ENCODE measurements at places on chromosomes 12 and 14.

GRCh38 chr14:105582639-105583038, 56.3 kb downstream of the TMEM121 start:
- DNase-seq = no peak

DNA sequence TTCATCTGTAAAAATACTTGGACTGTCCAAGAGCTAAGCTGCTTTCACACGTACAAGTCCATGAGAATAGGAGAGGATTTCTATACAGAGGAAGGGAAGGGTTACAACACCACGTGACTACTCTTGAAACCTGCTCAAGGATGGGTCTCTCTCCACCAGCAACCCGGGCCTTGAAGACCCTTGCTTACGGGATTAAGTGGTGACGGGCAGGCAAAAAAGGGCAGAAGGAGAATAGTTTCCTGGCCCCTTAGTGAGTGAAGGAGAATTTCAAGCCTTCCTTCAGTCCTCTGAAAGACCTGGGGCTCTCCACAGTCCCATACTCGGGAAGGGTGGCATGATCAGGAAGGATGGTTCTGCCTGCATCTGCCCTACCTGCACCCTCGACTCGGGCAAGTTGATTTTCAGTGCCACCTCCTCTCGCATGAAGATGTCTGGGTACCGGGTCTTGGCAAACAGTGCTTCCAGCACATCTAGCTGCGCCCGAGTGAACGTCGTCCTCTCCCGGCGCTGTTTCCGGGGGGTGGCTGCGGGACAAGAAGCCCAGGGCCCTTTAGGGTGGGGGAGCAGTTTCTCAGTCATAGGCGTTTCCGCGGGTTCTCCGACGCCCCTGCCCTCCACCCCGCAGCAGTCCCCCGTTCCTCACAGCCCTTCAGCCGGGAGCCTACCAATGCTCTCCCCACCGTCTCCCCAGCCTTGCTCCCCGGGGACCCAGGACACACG, 6.3 kb downstream of the OTX2 start:
- no peak for DNase-seq

GRCh38 chr14:93005838-93006237, 82.9 kb downstream of the CHGA start:
- DNase-seq = no peak

- no peak for DNase-seq
These were observed 2.0 kb downstream of the CIROP start for GRCh38 chr14:23102801-23103200.

- DNase-seq = no peak
These were observed 13.7 kb upstream of the LTA4H start for GRCh38 chr12:96049101-96049500.

- no peak for DNase-seq
These were observed 1144.5 kb downstream of the FSCB start for GRCh38 chr14:43362586-43362985.

DNA sequence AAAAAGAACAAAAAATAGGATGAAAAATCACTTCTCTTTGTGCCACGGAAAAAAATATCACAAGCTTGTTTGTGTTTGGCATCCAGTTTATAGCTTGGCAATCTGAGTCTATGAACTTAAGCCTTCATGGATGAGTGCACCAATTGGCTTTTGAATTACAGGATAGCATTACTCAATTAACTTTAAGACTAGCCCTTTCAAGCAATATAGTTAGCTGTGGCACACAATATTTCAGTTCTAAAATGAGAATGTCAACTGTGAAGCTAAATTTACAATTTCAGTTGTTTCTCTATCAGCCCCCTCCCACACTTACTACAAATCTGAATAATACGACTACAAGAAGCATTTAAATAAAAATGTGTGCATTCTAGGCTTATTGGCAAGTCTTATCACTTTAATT, 8.3 kb downstream of the RERG start:
- DNase-seq = no peak

DNA sequence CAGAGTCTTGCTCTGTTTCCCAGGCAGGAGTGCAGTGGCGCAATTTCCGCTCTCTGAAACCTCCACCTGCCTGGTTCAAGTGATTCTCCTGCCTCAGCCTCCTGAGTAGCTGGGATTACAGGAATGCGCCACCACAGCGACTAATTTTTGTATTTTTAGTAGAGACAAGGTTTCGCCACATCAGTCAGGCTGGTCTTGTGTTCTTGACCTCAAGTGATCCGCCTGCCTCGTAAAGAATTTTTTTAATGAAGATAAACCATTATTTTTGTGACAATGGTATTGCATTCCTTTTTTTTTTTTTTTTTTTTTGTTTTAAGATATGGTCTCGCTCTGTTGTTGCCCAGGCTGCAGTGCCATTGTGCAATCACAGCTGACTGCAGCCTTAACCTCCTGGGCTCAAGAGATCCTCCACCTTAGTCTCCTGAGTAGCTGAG, 25.8 kb downstream of the ACVR1B start:
- no peak for DNase-seq

GRCh38 chr12:72075401-72075800, 136.8 kb downstream of the TPH2 start:
- no peak for DNase-seq

DNA sequence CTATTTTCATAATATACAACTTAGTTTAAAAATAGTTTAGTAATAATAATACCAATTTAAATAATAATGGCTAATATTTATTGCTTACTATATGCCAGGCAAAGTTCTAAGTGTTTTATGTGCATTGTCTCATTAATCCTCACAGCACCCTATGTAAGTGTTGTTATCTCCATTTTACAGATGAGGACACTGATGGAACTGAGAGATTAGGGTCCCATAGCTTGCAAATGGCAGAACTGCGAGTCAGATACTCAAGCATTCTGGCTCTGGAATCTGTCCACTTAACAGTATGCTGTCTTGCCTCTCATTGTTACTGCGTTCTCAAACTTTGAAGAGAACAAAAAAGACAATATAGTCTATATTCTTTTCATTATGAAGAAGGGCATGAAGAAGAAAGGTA, 19.0 kb downstream of the AP5M1 start:
- no peak for DNase-seq

GRCh38 chr12:49622501-49623141, 740 bp upstream of the PRPF40B start:
- DNase-seq = no peak

DNA sequence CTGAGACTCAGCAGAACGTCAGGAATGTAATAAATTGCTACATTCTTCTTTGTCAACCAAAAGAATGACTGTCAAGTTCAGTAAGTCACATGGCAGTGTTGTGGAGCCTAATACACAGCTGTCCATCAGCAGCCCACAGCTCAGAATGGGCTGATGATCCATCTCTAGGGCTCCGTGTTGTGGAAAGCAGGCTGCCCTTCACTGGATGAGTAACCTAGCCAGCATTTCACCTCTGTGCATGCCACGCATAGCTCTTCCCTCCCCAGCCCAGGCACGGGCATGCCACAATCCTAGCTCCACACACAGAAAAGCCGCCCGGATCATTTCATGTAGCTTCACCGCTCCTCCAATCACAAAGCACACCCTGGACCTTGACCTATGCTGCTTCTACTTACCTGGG, 878.0 kb upstream of the TMEM132C start:
- DNase-seq = no peak

Data from thoracic aorta (tissue), 2 donors.